AG09309 (cell line): ENCODE measurements at places on chromosomes 7 and 10.

DNA sequence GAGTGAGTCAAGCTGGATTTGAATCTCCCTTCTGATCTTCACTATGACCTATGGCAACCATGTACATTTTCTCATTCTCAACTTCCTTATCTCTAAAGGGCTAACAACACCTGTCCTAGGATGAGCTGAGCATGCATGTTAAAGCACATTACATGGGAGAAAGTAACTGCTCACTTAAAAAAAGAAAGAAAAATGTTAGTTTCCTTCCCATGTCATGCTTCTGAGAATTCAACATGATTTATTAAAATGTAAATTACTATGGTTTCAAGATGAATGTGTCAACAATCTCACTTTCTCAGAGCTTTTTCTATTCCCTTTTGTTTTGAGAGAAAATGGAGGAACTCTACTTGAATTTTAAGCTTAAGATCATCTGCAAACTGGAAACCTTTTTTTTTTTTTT lies 295.3 kb downstream of the SKIDA1 start:
- no peak for DNase-seq

- DNase-seq: no peak
Observed at GRCh38 chr7:20482071-20482470, 133.4 kb upstream of the ABCB5 start.

- DNase-seq: no peak
Observed at GRCh38 chr10:8691498-8692017, 637.1 kb downstream of the GATA3 start.

DNA sequence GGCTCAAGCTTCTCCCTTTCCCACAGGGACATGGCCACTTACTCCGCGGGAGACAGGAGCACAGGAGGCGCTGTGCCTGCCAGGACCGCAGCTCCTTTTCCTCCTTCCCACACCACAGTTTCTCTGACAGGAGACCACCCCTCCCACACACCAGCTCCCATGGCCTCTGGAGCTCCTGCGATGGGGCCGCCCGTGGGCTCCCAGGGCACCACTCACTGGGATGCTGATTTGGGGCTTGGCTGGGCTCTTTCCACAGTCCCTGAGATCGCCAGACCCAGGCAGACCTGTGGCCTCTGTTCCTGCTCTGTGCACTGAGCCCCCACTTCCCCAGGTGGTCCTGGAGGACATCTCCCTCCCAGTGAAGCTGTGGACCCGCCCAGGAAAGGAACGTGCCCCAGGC lies 226.9 kb upstream of the SHH start:
- DNase-seq: no peak

GRCh38 chr7:143002106-143002505 lies 24.8 kb downstream of the OR9A2 start:
- DNase-seq: no peak

DNA sequence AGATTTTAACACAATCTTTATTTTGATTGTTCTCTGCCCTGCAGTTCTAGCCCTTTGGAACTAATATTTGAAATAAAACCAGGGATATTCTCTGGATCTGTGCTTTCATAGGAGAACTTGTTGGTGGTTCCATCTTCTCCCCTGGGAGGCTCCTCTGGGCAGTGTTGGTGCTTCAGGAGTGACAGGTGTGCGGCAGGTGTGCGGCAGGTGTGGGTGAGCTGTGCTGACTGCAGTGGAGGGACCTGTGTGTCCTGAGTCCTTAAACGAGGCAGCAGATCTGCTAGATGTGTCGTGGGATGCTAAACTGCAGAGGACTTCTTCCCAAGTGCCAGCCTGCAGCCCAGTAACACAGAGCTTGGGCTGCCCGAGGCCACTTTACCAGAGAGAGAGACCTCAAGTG lies 98.4 kb downstream of the LYZL1 start:
- no peak for DNase-seq

GRCh38 chr7:4645246-4645645 lies 36.8 kb upstream of the FOXK1 start:
- DNase-seq: no peak

GRCh38 chr7:88244258-88244657 lies 24.4 kb upstream of the SRI start:
- DNase-seq: no peak

- no peak for DNase-seq
Observed at GRCh38 chr7:75616421-75617167, 122.1 kb downstream of the HIP1 start.

DNA sequence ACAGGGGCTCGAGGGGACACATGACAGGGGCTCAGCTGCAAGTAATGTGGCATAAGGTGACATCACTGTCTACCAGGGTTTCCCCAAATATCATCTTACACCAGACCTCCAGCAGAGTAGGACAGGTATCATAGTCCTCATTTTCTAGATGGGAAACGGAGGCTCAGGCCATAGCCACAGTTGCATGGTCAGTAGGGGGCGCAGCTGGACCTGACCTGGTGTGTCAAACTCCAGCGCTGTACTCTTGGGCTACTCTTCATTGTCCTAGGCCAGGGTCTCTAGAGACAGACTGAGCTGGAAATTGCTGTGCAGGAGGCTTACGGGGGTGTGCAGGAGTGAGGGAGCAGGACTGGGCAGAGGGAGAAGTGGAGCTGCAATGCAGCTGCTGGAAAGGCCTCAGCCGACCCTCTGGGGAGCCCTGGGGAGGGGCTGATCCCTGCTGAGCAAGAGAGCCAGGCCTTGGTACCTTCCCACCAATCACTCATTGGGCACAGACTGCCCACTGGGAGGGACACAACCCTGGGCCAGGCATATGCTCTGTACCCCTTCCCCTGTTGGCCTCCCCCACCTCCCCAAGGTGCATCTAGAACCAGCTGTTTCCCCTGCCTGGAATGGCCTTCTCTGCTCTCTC lies 89.9 kb downstream of the CDH23 start:
- no peak for DNase-seq

DNA sequence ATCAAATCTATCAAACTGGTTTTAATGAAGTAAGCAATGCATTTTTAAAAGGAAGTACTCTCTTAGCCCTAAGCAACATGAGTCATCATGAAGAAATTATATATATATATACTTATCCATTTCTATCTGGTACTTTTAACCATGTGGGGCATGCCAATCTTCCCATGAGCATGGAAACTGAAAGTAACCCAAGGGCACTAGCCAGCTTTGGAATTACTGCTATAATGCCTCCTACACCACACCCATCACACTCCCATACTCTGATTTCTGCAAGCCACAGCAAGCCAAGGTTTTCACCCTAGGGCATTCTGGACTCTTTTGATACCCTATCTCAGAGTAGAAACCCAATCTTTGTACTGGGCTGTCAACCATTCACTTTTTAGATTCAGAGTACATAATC lies 204.6 kb downstream of the IMMP2L start:
- no peak for DNase-seq

DNA sequence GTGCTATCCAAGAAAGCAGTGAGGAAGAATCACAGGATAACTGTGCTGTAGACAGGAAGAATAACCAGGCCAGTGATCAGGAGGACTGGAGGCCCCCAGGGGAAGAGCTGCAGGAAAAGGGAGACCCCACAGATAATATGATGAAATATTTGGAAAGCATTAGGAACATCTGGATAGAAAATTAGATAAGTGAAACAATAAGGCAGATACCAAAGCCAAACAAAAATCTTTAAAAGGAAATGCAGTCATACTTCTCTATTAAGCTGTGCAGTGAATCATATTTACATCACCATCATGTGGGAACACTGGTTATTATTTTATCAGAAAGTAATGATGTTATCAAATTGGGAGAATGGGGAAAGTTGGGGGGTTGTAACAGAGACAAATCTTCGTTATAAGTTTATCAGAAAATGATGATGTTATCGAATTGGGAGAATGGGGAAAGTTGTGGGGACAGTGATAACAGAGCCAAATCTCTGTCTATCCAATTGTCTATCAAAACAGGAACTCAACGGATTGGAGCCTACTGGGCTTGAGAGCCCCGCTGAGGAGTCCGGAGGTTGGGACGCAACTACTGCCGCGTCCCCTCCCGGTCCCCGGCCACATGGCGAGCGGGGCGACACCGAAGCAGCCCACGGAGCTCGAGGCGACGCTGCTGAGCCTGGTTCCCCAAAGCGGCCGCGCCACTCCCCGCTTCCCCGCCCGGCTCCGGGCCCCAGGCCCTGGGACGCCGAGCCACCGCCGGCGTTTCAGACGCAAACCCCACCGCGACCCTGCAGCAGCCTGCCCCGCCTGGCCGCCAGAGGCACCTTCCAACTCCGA lies 14.0 kb upstream of the RALA start:
- DNase-seq: no peak

GRCh38 chr10:96325719-96326373 lies 21.6 kb downstream of the DNTT start:
- no peak for DNase-seq

DNA sequence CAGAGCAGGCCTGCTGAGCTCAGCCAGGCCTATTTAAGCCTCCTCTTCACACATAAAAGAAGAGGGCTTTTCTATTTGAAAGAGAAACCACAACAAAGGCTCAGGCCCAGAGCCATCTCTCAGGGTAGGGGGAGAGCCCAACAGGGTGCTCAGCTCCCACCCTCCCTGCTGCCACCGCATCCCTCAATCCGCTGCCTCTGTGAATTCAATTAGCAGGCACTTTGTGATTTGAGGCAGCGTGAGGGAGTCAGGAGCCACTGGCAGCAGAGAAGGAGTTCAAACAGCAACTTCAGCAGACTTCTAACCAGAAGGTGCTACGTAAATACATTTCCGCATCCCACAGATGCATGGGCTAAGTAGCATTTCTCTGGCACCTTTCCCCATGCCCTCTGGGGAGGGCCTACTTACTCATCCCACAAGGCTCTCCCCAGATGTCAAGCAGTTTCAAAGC lies 45.2 kb downstream of the LRRC20 start:
- DNase-seq: peak; percentile 49

- peak; percentile 52 for DNase-seq
Observed at GRCh38 chr10:28179006-28179742, 123.7 kb downstream of the MPP7 start.

- peak; percentile 31 for DNase-seq
Observed at GRCh38 chr10:78405231-78405630, 371.6 kb downstream of the RPS24 start.
